Sciatic nerve (tissue), 2 donors: ENCODE measurements at places on chromosomes 16 and 17.

GRCh38 chr16:9092978-9093344 is 1.5 kb downstream of the HAPSTR1 start:
- DNase-seq = peak; percentile 63

GRCh38 chr17:64538508-64539130 is 31.8 kb downstream of the CEP95 start:
- no peak for DNase-seq

GRCh38 chr17:77420804-77421629 is 280.2 kb downstream of the SEC14L1 start:
- no peak for DNase-seq

GRCh38 chr16:3475604-3476375 is 19.5 kb downstream of the C16orf90 start:
- DNase-seq = no peak

DNA sequence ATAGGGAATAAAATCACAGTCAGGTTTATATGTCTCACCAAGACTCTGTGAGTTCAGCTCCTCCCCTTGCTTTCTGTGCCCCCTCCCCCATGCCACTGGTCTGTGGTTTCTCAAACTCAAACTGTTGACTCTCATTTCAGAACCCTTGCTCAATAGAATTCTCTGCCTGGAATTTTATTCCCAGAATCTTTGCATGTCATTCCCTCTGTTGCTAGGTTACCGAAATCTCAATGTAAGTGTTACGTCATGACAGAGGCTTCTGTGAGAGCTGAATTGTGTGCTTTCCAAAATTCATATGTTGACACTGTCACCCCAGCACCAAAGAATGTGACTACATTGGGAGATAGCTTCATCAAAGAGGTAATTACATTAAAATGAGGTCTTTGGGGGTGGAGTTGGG is 1938.8 kb downstream of the TP53TG3F start:
- DNase-seq = no peak

GRCh38 chr16:69921127-69921526 is 30.0 kb upstream of the CLEC18A start:
- DNase-seq = no peak

GRCh38 chr17:32741381-32741780 is 135.5 kb downstream of the MYO1D start:
- DNase-seq = no peak

DNA sequence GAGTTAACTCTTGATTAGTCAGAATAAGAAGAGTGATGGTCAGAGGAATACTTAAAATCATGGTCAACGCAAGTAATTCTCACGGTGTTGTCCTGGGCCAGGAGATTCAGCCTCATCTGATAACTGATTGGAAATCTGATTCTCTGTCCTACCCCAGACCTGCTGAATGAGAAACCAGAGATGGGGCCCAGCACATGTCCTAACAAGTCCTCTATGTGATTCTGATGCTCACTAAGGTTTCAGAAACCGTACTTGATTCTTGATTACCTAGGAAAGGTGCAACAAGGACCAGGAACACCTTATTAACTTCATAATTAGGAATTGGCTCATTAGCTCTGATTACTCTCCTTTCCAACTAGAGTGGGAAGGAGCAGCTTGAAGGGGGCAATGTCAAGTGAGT is 44.5 kb downstream of the ANKFY1 start:
- no peak for DNase-seq

GRCh38 chr17:41551365-41551764 is 20.5 kb downstream of the KRT9 start:
- no peak for DNase-seq
